Stimulated activated CD4-positive, alpha-beta T cell treated with anti-CD3 and anti-CD28 coated beads, Interleukin-4, amount 100 ng/mL, for 4 hours (primary cell): ENCODE measurements at places on chromosomes 4 and X.

- no peak for DNase-seq
Measured at GRCh38 chr4:99411041-99411440, 24.1 kb downstream of the ADH7 start.

DNA sequence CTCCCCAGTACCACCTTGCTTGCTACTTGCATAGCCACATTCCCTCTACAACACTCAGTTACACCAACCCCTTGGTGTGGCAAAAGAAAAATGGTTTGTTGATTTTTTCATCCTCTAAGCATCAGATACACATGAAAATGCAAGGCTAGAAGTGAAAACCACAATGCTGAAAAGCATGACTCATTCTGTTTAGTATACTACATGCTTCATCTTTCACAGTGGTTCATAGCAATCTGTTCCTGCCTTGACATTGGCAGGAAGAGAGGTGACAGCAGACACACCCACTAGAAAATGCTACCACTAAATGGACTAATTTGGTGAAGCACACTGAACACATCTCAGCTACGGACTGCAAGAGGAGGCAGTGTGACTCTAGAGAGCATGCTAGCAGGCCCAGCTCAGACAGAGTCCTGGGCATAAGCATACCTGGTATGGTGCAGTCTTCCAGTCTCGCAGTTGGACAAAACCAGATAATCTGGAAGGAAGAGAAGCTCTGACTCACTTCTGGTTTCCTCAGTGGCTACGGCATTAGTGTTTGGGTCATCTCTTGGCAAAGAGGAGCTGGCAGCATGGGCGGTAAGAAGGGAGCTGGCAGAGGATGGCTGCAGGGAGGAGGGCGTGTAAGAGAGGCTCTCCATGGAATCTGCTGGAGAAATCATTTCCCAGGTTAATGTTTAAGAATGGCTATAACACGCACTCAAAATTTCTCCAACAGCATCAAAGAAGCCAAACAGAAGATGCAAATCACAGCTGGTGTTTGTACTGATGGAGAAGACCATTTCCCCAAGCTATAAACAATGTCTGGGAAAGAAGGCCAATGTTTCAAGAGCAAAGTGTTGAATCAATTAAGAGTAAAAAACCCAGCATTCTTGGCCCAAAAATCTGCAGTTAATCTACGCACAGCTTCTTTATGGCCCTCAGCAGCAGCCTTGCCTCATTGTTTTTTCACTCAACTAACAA is 37.8 kb downstream of the GAB3 start:
- DNase-seq: peak; percentile 19

GRCh38 chrX:95330292-95330691 is 1354.3 kb upstream of the DIAPH2 start:
- no peak for DNase-seq

DNA sequence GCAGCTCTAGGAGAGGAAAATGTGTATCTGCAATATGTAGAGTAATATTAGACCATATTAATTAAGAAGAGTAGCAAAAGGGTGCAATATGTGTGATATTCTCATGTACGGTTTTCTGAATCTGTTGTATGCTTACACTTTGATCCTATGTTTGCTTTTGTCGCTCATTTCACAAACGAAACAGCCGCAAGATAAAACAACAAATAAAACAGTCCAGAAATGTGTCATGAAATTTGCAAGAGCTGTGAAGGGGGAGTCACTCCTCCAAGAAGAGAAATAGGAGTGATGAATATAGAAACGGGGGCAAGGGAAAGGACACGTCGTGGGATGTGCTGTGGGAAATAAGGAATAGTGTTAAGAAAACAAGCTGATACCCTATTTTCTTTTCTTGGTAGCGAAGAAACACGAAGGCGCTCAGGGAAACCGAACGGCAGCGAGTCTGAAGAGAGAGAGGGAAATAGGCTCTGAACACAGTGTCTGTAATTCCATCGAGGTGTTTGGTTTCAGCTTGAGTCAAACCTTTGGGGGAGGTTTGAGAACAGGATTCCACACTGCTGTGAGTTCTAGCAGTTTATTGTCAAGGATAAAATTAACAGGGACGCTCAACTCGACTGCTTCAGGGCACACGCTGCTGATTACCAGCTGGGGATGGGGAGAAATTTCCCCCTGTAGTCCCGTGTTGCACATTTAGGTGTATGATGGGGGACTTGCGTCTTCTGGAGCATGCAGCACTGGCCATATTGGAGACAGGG is 595.6 kb upstream of the TENM3 start:
- no peak for DNase-seq

DNA sequence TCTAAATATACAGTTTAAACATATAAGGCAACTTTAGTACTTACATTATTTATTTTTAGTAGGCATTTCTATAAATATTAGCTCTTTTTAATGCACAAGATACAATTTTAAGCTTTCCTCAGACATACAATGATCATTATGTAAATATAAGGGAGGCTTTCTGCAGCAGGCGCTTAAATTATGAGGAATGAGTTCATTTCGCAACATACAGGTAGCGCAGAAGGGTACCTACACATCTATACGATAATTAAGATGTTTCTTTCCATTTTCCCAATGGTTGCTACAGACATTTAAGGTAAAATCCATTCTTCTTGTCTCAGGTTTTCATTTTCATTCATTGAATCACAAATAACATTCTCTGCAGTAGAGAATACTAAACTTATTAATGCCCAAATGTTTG is 1.2 kb downstream of the AASDH start:
- DNase-seq: no peak

GRCh38 chr4:66429276-66429675 is 759.0 kb upstream of the EPHA5 start:
- no peak for DNase-seq

GRCh38 chr4:110793381-110793801 is 170.5 kb upstream of the PITX2 start:
- no peak for DNase-seq

DNA sequence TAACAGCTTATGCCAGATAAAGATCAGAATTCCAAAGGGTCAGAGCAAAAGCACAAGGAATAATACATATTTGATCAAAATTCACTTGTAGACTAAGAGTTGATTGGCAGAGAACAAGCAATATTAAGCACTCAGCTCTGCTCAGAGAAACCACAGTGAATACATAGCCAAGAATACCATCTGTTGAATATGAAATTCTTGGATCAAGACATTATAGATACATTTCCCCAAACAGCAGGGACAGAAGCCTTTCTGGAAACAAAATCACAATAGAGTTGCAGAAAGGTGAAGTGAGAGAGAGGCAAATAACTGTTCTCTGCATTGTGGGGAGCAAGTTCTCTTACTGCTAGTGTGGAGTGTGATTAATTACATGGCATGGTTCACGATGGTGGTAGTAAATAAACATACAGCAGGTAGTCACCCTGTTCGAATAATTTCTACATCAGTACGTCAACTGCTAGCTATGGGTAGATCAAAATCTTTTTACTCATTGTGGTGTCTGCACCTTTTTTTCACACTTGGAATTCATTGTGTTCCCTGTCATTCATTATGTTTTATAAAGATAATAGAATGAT is 366.7 kb downstream of the PCDH7 start:
- DNase-seq: no peak

DNA sequence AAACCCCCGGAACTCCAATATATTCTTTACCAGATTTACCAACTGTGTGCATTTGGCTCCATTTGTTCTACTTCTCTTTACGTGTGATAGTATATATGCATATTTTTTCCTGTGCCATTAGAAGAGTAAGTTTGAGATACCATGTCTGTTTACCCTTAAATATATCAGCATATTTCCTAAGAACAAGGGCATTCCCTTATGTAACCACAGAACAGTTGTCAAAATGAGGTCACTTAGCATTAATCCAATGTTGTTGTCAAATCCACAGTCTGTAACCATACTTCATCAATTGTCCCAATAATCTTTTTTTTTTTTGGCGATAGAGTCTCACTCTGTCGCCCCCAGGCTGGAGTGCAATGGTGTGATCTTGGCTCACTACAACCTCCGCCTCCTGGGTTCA is 55.2 kb downstream of the TBC1D14 start:
- no peak for DNase-seq

- DNase-seq: peak; percentile 29
Measured at GRCh38 chr4:113979148-113979904, at the start of gene ARSJ. TSS of gene ARSJ (minus strand) at chr4:113979647. CDS start at chr4:113978834, 813 bp downstream.

DNA sequence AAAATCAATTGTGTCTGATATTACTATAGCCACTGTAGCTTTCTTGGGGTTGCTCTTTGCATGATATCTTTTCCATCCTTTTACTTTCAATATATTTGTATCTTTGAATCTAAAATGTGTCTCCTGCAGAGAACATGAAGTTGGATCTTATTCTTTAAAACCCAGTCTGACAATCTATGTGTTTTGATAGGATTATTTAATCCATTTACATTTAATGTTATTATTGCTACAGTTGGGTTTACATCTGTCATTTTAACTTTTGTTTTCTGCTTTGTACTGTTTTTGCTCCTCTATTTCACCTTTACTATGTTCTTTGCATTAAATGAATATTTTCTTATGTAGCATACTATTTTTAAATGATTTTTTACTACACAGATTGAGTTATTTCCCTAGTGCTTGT is 230.9 kb downstream of the ANTXR2 start:
- DNase-seq: no peak

DNA sequence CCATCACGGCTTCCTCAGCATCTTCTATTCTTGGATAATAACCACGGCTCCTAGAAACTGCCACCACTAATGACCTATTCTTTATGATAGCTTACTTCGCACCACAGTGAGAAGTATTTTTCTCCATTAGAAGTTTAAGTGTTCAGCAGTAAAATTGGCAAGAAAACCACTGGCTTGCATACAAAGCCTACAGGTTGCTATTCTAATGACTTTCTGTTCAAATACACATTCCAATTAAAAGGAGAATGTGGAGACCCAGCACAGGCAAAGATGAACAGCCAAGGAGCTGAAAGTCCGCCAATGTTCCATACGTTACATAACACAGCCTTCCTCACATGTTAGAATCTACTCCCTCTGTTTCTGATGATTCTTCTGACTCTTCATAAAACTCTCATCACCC is 875.0 kb upstream of the PRKX start:
- DNase-seq: no peak

- no peak for DNase-seq
Measured at GRCh38 chr4:75327804-75328512, 186.2 kb downstream of the RCHY1 start.

DNA sequence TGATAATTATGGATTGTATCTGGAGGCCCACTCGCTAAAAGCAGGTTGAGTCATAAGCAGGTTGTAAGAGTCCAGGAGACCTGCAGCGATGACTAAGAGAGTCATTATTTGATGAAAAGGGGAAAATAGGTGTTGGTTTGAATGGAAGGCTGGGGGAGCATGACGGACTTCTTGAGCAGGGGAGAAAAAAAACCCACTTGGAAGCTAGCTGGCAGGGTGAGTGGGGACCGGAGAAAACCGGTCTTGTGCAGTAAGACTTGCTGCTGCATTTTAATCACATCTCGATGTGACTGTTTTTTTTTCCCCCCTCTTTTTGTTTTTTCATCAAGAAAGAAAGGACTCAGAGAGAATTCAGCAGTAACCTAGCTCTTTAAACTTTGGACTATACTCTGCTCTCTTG is 90.0 kb downstream of the IGSF1 start:
- DNase-seq: no peak

- DNase-seq: no peak
Measured at GRCh38 chr4:186566068-186566467, 10.7 kb upstream of the MTNR1A start.

- DNase-seq: no peak
Measured at GRCh38 chrX:37349221-37350033, at the start of gene PRRG1. TSS of gene PRRG1 (plus strand) at chrX:37349364. CDS start at chrX:37406250, 56,886 bp downstream.

DNA sequence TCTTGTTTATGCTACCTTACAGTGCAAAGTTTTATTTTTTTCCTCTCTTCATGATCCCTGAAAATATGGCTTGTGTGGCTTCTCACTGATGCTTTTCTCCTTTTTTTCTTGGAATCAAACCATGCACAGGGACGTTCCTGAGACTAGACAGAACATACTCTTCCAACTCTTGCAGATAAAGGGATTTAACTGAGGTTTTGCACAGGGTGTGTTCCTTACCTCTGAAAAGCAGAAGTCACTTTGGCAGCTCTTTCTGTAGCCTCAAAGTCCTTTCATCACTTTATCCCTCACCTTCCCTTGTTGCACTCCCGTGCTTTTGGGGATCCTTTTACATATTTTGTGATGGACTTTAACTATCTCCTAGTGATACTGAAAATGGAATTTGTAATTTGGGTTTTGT is 300.1 kb downstream of the SPRY1 start:
- DNase-seq: no peak

- DNase-seq: no peak
Measured at GRCh38 chrX:10175319-10175871, 18.6 kb downstream of the CLCN4 start.

GRCh38 chrX:9357518-9358114 is 107.2 kb upstream of the TBL1X start:
- no peak for DNase-seq

GRCh38 chr4:112978691-112979472 is 70.6 kb upstream of the ANK2 start:
- no peak for DNase-seq

- no peak for DNase-seq
Measured at GRCh38 chr4:6423575-6423974, 48.8 kb downstream of the PPP2R2C start.

GRCh38 chr4:144820728-144821085 is 174.8 kb downstream of the HHIP start:
- DNase-seq: no peak

DNA sequence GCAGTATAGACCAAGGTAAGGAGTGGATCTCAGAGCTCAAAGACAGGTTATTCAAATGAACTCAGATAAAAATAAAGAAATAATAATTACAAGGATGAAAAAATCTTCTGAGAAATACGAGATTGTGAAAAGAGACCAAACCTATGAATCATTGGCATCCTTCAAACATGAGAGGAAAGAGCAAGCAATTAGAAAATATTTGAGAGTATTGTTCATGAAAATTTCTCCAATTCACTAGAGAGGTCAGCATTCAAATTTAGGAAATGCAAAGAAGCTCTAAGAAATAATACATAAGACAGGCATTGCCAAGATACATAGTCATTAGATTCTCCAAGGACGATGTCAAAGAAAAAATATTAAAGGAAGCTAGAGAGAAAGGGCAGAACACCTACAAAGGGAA is 93.5 kb upstream of the GALNTL6 start:
- no peak for DNase-seq

DNA sequence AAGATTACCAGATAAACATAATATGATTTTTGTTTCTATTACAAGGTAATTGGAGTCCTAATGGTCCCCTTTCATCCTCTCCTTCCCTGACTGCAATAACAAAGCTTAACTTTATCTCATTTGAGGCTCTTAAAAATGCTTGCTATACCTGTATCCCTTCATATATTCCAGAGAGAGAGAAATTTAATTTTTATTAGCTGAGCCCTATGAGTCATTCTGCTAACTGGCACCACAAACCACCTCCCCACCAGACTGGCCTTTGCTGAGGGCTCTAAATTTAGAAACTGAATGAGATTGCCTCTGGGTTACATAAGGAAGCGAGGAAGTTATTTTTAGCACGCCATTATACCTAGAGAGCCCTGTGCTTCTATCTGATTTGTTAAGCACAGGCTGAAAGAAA is 27.4 kb downstream of the CBLL2 start:
- no peak for DNase-seq
